ENCODE measurements at places on chromosomes 7 and 10.

- no peak for DNase-seq
Observed at GRCh38 chr10:24879861-24880260, 72.5 kb downstream of the PRTFDC1 start.

- no peak for DNase-seq
Observed at GRCh38 chr7:109375823-109376222, 806.1 kb downstream of the DNAJB9 start.

DNA sequence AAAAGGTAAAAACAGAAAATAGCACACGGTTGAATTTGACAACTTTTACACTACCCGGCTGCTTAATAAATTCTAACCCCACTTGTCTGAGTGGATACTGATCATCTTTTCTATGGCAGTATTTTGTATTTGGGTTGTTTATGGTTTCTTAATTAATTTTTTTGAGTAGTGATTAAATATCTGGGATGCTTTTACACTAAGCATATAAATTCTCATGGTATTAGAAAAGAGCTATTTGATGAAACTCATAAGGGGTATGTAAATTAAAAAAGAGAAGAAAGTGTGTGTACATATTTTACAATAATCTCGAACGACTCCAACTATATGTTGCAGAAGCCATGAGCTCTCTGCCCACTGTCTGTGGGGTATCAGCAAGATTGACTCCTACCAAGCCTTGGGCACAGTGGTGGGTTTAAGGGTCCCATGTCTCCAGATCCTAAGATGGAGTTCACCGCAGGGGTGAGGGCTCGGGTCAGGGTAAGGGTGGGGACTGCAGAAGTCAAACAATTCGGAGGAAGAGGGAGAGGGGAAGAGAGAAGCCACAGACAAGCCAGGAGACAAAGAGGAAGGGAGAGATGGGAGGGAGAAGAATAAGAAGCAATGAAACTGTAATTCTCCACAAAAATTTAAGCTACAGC is 7.6 kb upstream of the HOXA13 start:
- no peak for DNase-seq

- DNase-seq: no peak
Observed at GRCh38 chr7:21953781-21954180, 8.1 kb upstream of the CDCA7L start.

GRCh38 chr7:136034132-136034531 is 57.0 kb upstream of the MTPN start:
- no peak for DNase-seq

DNA sequence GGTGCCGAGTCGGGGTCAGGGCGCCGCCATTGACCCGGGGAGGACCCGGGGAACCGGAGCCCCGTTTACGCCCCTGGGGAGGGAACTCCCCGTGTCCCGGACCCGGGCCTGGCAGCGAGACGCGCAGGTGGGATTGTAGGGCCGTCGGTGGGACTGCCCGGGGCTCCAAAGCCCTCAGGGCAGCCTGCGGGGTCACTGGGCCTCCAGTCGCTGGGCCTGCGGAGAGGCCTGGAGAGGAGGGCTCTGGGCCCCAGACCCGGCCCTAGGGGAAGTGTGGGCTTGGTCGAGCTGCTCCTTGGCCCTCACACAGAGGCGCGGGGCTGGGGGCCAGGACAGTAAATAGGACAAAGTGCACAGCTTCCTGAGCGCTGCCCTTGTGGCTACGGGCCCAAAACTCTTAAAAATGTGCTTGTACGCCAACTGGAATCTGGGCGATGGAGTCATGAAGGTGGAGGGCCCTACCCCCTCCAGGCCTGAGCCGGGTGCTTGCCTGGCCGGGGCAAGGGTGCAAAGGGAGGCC is 657 bp downstream of the ECHDC3 start:
- no peak for DNase-seq

- DNase-seq: peak; percentile 11
Observed at GRCh38 chr7:144622745-144623144, 213.1 kb downstream of the TPK1 start.

- no peak for DNase-seq
Observed at GRCh38 chr10:58220769-58221451, 46.8 kb downstream of the IPMK start.

DNA sequence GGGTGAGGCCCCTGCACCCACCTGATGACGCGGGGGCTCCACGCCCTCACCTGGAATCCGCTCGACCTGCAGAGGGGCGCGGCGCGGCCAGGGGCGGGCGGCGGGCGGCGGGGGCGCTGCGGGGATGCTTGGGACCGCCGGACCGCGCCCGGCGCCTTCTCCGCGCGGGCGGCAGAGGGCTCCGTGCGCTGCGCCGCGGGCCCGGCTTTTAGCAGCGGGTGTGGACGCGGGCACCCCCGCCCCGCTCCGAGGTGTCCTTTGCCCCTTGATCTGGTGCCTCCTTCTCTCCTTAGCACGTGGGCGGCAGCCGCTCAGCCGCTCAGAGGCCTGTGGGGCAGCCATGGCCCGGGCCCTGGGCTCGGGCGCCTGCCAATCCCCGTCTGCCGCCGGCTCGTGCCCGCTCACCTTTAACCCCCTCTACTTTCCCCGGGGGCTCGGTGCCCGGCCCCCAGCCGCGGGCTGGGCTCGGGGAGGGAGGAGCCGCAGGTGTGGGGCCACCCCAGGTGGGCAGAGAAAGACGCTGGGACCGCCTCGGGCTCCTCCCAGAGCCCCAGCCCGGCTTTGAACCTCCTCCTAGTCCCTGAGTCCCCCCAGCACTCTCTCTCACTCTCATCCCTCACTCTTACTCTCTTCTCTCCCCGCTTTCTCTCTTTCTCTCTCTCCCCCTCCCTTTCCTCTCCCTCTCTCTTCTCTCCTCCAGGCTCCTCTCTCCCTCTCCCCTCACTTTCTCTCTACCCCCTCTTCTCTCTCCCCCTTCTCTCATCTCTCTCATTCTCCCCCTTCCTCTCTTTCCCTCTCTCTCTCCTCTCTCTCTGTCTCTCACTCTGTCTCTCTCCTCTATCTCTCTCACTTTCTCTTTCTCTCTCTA is 19.7 kb upstream of the VPS37D start:
- peak; percentile 57 for DNase-seq

DNA sequence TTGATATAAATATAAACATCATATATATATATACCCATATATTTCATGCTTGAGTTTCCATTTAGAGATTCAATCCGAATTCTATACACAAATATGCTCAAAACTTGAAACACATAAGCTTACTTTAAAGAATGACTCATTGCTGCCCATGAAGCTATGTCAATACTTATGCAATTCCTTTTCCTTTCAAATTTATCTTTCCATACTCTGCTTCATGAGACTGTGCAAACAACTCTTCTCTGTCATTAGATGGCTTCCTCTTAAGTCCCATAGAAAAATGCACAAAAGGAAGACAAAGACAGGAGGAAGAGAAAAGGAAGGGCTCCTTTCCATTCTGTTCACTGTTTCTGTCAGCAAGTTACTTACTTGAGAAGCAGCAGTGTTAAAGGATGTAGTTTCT is 895.7 kb upstream of the SORCS1 start:
- DNase-seq: no peak

DNA sequence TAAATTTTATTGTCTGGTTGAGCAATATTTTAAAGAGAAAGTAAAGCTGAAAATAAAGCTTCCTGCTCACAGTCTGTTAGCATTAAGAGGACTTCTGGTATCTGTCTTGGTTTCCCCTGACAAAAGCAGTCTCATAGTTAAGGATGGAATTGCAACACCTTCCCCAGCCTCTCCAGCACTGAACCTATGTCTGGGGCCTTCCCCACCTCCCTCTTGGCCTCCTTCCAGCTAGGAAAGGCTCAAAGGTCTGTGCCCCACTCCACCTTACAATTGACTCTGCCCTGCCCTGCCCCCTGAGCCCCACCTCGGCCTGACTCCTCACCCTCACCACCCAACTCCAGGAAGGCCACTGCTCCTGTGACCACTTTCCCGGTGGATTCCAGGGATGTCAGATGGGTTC is 33.2 kb downstream of the COL17A1 start:
- DNase-seq: no peak

DNA sequence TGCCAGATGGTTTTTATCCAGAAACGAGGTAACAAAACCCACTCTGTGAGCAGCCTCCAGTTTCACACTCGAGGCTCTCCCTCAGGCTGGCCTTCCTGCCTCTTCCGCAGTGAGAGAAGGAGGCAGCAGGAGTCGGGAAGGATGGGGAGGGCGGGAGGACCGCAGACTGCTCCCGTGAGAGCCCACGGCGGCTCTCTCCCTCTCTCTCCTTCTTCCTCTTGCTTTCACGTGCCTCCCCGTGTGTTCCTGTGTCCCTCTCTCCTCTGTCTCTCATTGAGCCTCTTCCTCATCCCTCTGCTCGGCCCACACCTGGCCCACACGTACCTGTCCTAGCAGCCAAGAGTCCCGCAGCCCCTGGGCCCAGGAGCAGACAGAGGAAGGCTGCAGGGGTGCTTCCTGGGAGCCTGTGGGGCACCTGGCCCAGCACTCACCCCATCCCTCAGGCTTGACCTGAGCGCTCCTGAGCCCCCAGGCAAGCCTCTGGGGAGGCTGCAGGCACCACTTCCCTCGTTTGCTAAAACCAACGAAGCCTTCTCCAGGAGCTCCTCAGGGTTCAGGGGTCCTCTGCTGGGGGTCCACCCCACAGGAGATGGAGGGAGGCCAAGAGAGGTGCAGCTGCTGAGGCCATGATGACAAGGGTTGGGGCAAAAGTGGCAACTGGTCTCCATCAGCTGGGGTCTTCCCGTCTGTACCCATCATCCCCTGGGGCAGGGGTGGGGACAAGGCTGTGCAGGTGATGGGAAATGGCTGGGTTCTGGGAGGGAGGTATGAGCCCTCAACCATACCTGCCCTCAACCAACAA is 13.6 kb downstream of the SPOCK2 start:
- DNase-seq: no peak

DNA sequence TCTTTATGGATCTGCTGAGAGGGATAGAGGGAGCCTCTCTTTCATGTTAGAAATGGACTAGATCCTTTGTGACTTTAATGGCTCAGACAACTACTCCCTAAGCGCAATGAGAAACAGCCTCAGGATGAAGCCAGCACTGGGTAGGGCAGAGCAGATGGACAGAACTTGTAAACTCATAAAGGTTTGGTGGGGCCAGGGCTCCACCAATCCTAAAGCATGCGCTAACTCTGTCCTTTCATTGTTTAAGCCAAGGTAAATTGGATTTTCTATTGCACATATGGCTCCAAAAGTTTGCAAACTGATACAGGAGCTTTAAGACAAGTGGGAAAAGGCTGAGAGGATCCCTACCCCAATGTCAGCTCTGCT is 178.1 kb upstream of the MEOX2 start:
- DNase-seq: no peak

DNA sequence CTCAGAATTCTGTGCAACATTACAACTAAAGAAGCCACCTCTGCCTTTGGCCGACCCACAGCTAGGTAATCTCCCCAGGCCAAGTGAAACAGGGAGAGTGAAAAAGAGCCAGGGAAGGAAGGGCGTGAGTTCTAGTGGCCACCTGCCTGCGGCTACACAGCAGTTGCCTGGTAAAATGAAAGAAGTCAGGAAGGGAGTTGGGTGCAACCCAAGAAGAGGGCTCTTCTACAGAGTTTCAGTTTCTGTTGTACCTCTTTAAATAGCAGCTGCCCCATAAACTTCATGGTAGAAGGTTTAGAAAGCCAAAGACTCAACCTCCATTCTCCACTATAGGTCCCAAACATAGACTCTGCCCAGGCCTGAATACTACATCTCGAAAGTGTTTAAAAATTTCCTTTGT is 76.2 kb upstream of the TMEM168 start:
- DNase-seq: no peak

- DNase-seq: no peak
Observed at GRCh38 chr10:63114031-63114814, 18.9 kb upstream of the NRBF2 start.

DNA sequence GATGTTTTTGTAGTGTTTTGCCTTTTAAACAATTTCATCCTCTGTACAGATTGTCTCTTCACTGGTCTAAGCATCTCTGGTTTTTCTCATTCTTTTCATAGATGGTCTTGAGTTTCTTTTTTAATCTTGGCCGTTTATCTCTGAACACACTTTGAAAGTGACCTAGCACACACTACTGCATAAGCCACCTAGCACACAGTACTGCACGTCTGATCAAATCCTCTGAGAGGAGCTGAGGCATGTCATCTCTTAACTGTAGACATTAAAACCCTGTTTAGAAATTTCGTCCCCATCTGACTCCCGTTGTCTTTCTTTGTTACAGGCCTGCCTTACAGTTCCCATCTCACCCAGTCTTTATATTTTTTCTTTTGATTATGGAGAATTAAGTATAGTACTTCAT is 100.2 kb downstream of the MAPK8 start:
- DNase-seq: no peak

GRCh38 chr10:71062156-71062555 is 150.2 kb upstream of the UNC5B start:
- DNase-seq: no peak

DNA sequence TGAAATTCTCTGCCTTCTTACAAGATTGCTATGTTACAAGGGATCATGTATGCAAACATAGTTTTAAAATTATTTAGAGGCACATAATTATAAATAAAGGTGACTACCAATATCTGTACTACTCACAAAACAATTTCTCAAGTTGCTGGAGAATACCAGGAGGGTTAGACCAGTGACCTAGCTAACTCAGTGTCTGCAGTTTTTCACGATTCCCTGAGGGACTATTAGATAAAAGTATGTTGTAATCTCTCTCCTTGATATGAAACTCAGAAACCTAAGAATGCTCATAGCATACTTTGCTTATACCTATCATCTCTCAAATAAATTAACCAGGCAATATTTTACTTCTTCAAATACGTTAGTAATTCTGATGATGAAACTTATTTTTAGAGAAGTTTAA is 534.0 kb upstream of the ANKRD30A start:
- no peak for DNase-seq

DNA sequence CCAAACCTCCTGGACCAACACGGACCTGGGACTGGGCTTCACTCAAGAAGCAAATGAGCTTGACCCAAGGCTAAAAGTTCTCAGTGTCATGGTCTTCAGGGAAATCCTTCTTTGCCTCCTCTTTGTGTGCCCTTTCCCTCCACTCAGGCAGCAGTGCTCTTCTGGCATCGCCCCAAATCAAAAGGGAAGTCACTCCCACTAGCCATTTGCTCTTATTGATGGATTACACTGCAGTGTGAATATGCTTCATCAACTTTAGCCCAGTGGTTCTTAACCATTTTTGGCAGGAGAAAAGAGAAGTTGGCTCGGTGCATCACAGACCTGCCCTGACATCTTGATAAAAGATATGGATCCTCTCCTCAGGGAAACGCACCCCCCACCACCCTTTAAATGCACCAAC is 19.2 kb upstream of the IKZF1 start:
- no peak for DNase-seq

DNA sequence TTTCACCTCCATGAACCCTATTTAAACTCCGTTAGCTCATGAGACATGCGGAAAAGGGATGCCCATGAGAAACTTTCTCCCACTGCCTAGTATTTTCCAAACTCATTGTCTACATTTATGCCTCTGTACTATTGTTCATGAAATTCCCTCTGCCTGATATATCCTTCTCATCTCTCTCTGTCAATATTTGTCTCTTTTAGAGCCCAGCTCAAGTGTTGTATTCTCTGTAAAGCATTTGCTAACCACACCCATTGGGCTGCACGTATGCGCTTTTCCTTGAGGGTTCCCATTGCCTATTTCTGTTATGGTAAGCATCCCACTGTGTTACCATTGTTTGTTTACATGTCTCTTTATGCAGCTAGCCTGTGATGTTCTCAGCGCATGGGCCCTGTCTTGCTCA is 211.4 kb downstream of the MDFIC start:
- DNase-seq: no peak

Measured in NCI-H1105 treated with DMSO at 0.1 percent for 48 hours (cell line).